ENCODE measurements at places on chromosomes 1 and 21. TPM values are rescaled to one million over a fixed set of nuclear protein-coding genes. Genes with fewer than 3 reads are reported as not detected.

AMPD1 gene
- total RNA-seq: 98.1 TPM

CENPS gene
- total RNA-seq: 6.4 TPM

CELA3A gene
- total RNA-seq: not detected

DNALI1 gene
- total RNA-seq: 2.0 TPM

GRCh38 chr1:36536727-36537126 lies 54.0 kb upstream of the CSF3R start:
- DNase-seq: no peak

GRCh38 chr21:26715116-26715515 lies 130.1 kb downstream of the ADAMTS1 start:
- DNase-seq: no peak

DNA sequence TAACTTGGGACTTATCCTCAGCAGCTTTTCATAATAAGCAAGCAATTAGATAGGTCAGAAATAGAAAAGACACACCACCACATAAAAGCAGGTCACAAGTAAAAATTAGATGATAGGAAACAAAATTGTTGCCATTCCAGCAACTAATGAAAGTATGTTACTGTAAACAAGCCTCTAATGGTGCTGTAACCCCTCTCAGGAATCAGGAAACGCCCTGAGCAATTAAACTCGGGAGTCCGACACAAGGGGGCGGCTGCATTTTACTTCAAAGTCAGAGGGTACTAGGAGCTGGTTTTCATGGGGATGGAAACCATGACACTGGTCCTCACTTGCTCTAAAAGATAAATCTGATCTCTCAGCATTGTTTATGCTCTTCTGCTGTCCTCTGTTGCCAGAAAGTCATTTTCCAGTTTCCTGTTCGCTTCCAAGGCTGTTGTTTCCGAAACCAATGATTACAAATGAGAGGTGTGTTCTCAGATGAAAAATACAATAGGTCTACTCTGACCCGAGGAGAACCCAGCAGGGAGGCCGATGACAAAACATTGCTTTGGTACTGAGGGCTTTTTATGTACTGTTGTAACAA lies 93.4 kb downstream of the TGFBR3 start:
- DNase-seq: no peak

GRCh38 chr1:227299241-227299627 lies 19.1 kb downstream of the CDC42BPA start:
- no peak for DNase-seq

Data from psoas muscle (tissue), 8 donors.